Hematopoietic multipotent progenitor cell treated with erythropoietin and hydrocortisone succinate and interleukin-3 and kit ligand, for 8 days (in vitro differentiated cells): ENCODE measurements at places on chromosomes 4 and X.
A peak's percentile ranks its signal among the peaks of the same experiment; 100 is the strongest.

- no peak for DNase-seq
Observed at GRCh38 chrX:85922821-85923220, 124.5 kb downstream of the CHM start.

- peak; percentile 44 for DNase-seq
Observed at GRCh38 chrX:44908153-44908552, 35.2 kb downstream of the KDM6A start.

DNA sequence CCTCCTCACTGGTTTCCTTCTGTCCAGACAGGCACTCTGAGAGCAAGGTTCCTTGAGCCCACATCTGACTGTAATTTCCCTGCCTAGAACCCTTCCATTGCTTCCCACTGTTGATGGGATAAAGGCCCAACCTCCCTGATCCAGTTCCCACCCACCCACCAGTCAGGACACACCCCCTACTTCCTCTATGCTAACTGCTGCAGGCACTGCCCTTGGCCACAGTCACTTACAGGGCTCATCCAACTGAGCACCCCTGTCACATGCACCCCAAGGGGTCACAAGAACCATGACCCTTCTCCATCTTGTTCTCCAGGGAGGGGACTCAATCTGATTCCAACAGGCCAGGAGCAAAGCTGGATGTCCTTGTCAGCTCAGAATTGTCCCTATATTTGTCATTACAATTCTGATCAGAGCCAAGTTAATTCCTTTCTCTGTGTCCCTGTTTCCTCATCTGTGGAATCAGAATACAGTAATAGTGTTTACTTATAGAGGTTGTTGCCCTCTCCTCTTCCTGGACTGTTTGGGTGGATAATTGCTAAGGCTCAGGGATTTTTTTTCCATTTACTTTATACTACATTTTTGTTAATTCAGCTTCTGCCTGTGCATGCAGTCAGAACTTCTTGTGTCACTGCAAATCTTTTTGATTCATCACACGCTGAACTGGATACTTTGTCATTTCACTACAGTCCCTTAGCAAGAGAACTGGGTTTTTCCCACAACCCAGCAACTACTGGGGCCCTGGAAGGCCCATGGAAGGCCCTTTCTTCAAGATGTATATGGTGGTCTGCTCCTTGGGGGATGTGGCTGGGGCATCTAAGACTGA, 105.6 kb upstream of the MAMLD1 start:
- no peak for DNase-seq

DNA sequence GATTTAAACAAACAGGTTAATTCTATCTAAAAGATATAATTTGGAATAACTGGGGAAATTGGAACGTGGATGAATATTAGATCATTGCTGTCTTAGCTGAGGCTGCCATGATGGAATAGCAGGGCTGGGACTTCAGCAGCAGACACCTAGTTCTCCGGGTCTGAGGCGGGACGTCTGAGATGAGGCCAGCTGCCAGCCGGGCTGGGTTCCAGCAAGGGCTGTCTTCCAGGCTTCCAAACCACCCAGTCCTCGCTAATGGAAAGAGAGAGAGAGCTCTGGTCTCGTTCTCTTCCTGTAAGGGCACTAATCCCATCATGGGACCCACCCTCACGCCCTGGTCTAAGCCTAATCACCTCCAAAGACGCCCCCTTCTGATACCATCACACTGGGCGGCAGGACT, 85.7 kb downstream of the ADRA2C start:
- no peak for DNase-seq

DNA sequence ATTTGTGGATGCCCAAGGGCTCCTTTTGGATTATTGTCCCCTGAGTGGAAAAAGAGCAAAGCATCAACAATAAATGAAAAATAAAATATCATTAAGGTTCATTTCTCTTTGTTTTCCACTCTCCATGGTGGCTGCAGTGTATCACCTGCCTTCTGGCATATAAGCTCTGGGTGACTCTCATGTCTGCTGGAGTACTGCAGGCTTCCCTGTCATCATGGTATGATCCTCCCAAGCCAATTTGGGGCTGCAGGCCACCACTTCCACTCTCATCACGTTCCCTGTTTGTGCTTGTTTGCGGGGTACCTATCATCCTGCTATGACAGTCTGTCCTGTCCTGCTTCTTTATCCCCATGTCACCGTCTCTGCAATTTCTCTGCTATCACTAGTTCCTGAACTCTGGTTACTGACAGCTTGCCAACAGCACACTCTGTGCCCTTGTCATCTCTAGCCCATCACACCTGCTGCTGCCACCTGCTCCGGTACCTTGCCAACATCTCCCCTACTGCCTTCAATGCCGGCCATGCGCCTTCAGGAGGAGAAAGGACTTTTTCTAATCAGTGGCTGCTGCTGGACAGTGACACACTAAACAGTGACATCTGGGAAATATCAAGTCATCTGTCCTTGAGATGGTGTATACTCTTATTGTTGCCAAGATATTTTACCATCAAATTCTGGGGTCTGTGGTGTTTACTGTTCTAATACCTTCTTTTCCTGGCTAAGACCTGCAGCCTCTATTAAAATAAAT, 23.0 kb upstream of the FGF5 start:
- no peak for DNase-seq

GRCh38 chr4:1192493-1193205, 20.3 kb upstream of the SPON2 start:
- no peak for DNase-seq

DNA sequence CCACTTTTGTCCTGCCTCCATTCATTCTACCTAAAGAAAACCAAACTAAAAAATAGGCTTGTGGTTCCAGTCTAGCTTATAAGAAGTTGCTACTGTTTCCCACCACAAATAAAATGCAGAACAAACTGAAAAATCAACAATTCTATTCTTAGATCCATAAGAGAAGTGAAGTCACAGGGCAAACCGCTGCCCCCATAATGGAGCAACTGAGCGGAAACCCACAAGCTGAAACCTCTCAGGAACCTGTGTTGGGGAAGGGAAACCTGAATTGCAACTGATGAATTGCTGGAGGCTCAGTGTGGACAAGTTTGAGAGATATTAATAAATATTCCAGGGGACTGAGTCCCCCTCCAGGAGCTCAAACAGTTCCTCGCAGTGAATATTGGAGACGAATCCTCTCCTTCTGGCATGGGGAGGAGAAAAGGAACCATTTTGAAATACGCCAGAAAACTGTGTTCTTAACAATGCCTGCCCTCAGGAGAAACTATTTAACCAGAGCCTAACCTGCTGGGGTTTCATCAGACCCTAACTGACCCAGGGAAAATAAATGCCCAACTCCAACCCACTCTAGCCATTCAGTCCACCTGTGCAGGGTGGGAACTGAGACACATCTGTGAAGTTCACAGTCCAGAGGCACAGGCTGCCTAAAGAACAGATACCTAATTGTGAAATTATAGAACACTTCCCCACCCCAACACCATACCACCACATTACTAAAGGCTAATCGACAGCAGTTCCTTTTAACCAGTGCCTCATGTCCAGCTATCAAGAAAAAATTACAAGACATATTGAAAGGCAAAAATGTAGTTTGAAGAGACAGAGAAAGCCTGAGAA, 22.8 kb upstream of the SH3RF1 start:
- DNase-seq = peak; percentile 25

DNA sequence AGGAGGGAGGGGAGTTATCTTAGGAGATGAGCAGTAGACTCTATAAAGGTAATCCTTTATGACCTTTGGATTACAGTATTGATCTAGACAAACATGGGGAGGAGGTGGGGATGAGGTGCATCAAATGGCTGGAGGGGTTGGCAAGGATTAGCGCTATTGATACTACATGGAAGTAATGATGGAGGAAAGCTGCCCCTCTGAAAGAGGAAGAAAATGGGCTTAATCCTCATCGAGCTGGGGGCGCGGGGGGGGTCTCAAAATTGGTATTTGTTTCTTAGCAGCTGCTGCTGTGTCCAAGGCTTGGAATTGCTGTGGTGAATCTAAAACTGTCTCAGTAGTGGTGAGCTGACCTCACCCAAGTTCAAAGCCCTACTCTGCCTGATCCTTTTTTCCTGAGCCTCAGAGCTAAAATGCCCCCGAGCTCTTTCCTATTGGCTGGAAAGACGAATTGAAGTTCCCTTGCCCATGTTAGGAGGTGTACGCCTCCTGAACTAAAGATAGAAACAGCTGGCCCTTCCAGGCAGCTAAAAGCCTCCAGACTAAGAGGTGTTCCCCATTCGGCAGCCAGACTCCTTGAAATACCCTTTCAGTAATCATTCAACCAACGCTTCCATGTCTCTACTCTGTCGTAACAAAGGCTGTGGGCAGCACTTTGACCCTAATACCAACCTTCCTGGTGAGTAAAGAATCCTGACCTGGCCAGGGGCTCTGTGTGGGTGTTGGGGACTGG, at the start of gene ITGB1BP2:
Gene ITGB1BP2, plus strand, starts transcription at position 556 of the 730 bp plus-strand sequence. Its CDS starts 57 bp downstream, at position 613.
- DNase-seq = no peak

DNA sequence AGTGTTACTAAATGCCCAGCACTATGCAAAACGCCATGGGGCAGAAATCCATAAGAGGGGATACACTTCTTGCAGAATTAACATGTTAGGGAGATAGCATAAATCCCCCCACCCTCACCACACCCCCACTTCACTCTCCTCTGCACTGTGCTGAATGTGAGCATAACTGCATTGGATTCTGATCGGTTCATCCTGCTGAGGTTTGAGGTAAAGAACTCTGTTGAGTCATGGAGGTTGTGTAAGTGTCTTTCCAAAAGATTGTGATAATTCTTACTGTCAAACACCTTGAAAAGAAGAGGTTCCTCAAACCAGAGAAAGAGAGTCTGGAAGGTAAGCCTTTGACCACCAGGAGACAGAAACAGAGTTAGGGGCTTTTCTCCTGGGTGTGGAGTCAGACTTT, 43.6 kb downstream of the RBM47 start:
- no peak for DNase-seq

- no peak for DNase-seq
Observed at GRCh38 chr4:3688018-3688998, 77.9 kb upstream of the ADRA2C start.

DNA sequence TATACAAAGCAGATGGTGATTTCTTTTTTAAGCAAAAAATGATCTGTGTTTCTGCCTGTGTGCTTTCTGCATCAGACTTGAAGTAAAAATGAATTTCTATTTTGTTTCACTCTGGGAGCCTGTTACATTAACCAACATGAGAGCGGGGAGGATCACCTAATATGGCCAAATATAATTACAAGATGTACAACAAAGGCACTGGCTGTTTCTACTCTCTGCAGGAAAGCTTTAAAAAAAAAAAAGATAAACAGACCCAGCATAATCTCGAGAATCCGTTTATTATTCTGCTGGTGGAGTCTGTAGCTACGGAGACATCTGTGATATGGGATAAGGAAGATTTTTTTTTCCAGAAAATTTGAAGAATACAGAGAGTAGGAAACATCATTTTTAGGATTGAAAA, 103.6 kb downstream of the COMMD8 start:
- DNase-seq = no peak

DNA sequence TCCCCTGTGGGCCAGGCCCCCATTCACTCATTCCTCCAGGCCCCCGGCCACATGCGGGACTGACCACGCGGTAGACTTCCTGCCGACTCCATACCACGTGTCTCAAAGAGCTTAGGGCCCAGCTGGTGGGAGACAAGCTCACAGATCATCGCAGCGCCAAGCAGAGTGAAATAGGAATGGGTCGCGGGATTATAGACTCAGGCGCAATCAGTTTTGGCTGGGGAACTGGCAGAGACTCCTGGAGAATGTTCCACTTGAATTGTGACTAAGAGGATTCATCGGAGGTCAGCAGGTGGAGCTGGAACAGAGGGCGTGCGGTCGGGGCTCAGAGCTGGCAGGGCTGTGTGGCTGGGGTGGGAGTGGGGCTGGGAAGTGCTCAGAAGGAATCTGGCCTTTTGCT, 15.6 kb downstream of the ATP2B3 start:
- no peak for DNase-seq

- no peak for DNase-seq
Observed at GRCh38 chr4:142160509-142160908, 524.1 kb downstream of the IL15 start.

DNA sequence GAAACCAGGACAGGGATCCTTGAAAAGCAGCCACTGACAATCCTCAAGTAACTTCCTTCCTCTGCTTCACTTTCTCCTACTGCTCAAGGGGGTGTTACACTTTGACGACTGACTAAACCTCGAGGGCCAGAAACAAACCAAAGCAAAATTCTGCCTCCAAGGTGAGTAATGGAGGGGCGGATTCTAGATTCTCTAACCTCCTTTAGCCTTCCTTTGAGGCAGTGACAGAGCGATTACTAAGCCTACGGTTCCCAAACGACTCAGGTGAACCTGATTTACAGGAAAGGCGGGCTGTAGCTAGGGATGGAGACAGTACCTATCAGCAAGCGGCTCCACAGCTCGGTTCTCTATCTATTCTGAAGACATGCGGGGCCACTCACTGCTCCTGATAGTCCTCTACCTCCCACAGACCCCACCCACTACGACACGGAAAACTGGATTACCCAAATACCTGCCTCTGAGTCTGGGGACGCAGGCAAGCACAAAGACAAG, 487 bp downstream of the TBCK start:
- DNase-seq = peak; percentile 39

GRCh38 chrX:44784241-44784640, 59.6 kb upstream of the DUSP21 start:
- no peak for DNase-seq

- DNase-seq = no peak
Observed at GRCh38 chr4:41366911-41367517, 110.3 kb downstream of the UCHL1 start.
